ENCODE measurements at places on chromosomes 1 and 21.
A peak's percentile ranks its signal among the peaks of the same experiment; 100 is the strongest.

DNA sequence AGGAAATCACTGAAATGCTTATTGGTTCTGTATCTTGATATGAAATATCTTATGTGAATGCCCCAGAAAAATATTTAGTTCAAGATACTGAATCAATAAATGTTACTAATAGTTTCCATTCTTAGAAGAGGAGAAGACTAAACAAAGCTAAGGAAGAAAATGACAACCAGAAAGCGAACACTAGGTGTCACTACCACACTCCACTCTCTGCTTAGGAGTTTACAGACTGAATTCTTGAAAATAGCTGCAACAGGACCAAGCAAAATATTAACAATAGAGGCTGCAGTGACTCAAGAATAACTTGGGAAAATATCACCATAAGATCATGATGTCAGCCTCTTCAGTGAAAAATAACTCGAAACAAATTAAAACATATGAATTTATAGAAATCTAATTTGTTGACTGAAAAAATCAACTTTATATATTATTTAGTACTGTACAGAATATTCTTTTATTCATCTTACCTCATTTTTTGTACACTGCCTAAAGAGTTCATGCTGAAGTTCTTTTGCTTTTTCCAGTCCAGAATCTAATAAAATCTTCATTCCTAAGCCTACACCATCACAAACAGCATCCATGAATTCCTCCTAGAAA is 61.6 kb downstream of the KIF14 start:
- no peak for DNase-seq

- no peak for DNase-seq
Observed at GRCh38 chr1:38273196-38273804, 226.7 kb upstream of the POU3F1 start.

- DNase-seq, result no peak
Observed at GRCh38 chr1:46503421-46503820, 13.8 kb downstream of the DMBX1 start.

DNA sequence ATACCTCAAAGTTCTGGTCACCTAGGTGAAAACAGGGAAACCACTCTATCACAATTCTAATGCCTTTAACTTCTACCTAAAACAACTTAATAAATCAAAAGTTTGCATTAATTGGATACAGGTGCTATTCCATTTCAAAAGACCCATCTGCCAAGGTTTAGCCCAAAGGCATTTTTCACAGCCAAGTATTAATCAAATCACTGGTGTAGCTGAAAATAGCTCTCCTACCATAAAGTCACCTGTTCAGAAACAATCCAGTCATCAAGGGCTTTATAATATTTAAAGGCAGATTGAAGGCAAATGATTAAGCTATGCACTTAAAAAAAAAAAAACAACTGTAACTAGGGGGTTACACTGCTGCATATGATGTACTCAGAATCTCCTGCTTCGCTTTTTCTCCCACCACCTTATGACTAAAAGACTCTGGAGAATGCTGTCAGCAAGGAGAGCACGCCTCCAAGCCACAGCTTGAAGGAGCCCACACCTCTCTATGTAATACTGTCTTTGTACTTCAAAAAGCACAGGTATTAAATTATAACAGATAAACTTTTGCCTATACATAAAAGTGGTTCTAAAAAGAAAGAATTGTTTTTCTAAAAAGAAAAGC is 20.5 kb downstream of the KIAA0319L start:
- no peak for DNase-seq

DNA sequence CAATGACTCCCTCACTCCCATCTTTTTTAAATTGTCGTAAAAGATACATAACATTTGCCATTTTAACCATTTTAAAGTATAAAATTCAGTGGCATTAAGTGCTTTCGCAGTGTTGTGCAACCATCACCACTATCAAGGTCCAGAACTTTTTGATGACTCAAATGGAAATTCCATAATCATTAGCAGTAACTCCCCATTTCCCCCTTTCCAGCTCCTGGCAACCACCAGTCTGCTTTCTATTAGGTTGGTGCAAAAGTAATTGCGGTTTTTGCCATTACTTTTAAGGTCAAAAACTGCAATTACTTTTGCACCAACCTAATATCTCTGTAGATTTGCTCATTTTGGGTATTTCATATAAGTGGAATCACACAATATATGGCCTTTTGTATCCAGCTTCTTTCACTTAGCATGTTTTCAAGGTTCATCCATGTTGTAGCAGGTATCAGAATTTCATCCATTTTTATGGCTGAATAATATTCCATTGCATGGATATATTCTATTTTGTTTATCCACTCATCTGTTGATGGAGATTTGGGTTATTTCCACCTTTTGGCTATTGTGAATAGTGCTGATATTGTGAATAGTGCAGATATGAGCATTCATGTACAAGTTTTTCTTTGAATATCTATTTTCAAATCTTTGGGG is 159.7 kb downstream of the HIVEP3 start:
- no peak for DNase-seq

- no peak for DNase-seq
Observed at GRCh38 chr1:67777440-67777839, 55.8 kb downstream of the GNG12 start.

DNA sequence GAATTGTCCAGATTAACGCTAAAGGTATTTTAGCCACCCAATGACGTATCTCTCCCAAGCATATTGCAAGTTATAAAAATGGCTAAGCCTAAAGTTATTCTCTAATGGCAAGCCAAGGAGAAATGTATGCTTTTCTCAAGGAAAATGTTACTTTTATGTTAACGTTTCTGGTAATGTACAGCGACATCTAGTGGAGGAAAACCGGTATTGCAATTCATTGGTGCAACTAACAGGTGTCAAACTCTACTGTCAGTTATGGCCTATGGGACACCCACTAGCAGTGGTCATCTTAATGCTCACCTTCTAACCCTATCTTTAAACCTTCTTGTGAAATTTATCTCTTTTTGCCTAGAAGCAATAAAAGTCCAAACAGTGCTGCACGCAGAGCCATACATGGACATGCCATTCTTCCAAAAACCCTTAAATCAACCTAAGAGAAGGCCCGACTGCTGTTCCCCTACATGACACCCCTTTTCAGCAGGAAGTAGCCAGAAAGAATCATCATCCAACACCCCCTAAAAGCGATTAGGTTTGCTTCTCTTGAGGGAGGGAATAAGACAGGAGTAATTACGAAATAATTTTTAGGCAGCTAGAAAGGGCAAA is 68.7 kb upstream of the LRIF1 start:
- peak; percentile 16 for DNase-seq

GRCh38 chr1:36352910-36353878 is 29.7 kb upstream of the EVA1B start:
- DNase-seq, result no peak

DNA sequence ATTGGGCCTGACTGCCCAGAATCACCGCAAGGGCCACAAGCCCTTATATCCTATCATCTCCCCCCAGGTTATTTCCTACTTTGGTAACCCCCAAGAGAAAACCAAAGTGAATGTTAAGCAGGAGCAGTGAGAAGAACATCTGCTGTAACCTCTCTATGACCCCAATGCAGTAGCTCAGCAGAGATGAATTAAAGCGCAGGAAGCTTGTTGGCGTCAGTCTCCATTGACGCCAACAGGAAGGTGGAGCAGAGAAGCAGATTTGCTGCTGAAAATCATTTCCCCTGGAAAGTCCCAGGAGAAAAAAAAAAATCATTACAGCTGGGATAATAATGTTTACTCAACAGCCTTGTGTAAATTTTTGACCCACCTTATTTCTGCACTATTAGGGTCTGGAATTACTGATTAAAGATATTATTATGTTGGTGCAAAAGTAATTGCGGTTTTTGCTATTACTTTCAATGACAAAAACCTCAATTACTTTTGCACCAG is 33.2 kb upstream of the FAM163A start:
- DNase-seq, result no peak

DNA sequence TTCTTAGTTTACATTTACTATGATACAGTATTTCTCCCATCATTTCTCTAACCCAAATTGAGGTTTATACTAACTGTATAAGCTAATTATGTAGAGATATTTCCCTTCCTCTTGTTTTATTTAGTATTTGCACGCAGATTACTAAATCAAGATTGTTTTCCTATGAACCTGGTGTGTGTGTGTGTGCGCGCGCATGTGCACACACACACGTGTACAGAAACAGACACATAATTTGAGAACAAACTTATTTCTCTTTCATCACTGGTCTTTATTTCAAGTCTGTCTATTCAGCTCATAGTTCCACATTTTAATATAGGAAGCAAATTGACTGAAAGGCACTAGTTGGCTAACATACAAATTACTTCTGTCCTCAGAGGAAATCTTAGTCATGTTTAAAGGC is 19.7 kb upstream of the COL24A1 start:
- DNase-seq, result no peak

DNA sequence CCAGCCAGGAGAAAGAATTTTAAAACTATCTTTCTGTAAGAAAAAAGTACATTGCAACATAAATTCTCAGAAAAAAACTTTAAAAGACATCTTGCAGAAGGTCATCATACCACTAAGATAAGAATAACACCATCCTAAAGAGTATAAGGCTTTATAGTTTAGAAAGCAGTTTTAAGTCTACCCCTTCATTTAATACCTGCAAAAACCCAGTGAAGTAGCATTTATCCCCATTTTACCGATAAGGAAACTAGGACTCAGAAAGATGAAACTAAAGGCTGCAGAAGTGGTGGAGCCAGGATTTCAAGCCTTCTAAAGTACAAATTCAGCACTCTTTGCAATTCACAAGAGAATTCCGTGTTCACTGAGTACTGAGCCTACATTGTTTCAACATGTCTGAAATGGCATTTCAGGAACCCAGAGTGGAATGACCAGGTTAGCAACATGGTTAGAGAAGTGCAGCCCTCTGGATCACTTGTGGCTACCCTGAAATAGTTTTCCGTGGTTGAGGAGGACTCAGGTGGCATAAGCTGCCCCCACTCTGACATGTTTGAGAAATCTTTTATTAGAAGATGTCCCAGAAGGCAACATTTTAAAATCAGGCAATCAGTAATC is 6.7 kb downstream of the MYCL start:
- no peak for DNase-seq

DNA sequence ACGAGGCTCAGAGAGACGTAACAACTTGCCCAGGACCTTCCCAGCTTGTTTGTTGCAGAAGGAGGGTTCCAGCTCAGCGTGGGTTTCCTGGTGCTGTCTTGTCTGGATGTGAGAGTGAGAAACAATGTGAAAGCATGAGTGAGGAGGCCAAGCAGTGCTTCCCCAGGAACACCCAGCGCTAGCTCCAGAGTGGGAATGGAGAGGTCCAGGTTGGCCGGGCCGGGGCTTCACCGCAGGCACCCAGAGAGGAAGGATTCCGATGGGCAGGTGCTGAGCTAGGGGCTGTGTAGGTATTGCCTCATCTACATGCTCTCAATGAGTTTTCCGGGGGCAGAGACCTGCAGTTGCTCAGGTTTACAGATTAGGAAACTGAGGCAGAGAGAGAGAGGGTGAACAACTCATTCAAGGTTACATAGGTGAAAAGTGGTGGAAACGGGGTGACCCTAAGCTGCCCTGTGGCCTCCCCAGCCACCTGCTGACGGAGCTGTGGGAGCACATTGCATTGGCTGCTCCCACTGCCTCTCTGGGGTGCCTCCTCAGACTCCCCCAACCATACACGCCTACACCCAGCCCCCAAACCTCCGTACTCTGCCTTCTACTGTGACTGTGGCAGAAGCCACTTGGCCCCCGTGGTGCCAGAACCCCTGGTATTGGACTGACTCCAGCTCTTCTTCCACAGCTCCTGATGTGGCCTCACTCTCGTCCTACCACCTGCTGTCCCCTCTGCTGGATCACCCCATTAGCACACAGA is 51.2 kb downstream of the B3GALT5 start:
- no peak for DNase-seq

DNA sequence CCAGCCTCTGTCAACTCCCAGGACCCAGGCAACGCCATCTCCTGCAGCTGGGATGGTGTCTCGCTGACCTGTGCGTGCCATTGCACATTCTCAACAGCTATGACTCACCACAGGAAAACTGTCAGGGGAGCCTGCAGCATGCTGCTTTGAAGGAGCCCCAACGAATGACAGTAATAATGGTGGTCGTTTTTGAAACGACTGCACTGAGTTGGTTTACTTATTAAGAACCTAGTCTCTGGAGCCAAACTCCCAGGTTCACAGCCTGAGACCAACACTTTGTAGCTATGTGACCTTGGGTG is 21.6 kb downstream of the TCEA3 start:
- no peak for DNase-seq

GRCh38 chr1:4173731-4174130 is 273.7 kb upstream of the C1orf174 start:
- no peak for DNase-seq

- no peak for DNase-seq
Observed at GRCh38 chr1:150576794-150577556, 2.4 kb downstream of the MCL1 start.

DNA sequence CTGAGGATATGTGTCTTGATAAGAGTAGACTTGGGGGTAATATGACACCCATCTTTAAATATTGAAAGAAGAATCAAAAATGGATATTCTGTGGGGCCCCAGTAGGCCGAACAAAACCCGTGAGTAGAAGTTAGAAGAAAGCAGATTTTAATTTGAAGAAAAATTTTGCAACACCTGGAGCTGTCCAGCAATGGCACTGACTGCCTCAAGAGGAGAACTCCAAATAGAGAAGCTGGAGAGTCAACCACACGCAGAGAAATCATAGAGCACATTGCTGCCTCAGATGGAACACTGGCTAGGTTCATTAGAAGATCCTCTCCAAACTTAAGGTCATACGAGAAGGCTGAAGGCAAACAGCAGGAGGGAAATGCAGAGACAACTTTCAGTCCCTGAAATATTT is 6.8 kb downstream of the NHLH1 start:
- DNase-seq, result no peak

DNA sequence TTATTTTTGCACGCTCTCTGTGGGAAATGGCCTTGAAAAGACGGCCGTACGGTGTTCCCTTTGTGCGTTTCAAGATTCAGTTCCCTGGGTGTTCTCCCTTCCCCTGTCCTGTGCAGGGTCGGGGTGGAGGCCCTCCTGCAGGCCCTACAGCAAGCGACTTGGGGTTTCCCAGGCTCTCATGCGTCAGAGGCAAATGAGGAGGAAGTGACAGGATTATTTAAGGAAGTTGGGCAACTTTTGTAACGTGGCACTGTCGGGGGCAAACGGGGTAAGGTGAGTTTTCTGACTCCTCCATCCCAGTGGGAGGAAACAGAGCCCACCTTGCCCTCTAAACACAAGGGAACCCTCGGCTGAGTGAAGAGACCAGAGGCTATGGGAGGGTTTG is 16.1 kb upstream of the AJAP1 start:
- DNase-seq, result no peak

- no peak for DNase-seq
Observed at GRCh38 chr1:240093120-240093961, 1.7 kb downstream of the FMN2 start.
